ENCODE measurements at places on chromosomes 2 and 18.
A peak's percentile ranks its signal among the peaks of the same experiment; 100 is the strongest.

- H3K36me3 ChIP-seq = no peaks in the 10 kb centered on the region
- no peak for DNase-seq
- H3K27me3 ChIP-seq = no peaks in the 10 kb centered on the region
- no peak overlapping the region for H3K27ac ChIP-seq
- no peaks in the 10 kb centered on the region for H3K4me1 ChIP-seq
- no peak overlapping the region for H3K4me3 ChIP-seq
Measured at GRCh38 chr2:62881162-62881795, 169.4 kb upstream of the OTX1 start.

DNA sequence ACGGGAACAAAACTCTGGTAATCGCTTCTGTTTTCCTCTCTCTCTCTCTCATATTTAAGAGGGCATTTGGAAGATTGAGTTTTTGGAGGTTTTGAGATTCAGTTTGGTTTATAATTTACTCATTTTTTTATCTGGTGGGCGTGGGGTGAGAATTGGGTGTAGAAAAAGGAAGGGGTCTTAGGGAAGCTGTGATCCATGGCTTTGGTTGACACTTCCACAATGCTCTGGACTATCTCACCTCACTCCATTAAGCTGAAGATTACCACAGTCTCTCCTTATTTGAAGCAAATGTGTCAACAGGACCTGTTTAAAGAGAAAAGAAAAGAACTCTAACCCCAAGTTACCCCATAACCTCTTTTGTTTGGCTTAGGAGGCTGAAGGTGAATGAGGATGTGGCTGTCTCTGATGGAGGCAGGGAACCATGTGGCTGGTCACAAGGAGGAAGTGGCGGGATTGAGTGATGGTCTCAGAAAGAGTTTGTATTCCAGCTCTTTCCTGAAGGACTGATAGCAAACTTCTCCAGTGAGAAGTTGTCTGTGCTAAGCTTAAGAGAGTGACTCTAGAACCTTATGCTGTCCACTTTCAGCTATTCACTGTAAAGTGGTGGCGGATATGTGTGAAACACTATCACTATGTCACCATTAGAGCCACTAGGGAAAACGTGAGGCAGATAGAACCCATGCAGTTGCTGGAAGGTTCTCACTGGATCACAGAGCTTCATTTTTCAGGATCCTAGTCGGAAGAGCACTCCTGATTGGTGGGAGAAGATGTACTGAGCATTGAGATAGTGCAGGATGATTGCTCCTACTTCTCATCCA lies 934 bp downstream of the ZNF804A start:
- H3K27ac ChIP-seq = no peak overlapping the region
- H3K4me3 ChIP-seq = peak overlapping the region; percentile 58
- H3K36me3 ChIP-seq = no peaks in the 10 kb centered on the region
- peaks cover 15% of the 10 kb centered on the region for H3K27me3 ChIP-seq

DNA sequence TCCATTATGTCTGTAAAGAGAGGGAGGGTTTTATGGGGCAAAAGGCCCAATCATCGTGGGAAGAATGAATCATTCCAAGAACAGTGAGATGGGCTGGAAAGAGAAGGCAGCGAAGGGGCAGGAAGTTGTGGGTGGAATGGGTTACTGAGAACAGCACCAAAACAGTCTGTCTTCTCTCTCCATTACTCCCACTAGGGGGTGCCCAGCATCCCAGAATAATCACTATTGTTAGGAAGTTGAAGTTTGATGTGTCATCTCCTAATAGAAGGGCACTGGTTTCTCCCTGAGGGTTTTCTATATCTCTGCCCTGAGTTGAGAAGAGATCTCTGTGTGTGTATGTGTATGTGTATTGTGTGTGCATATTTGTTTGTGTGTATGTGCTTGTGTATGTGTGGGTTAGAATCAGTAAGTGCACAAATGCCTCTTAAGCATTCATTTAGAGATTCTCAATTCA lies 76.6 kb upstream of the MAP4K3 start:
- no peaks in the 10 kb centered on the region for H3K4me1 ChIP-seq
- no peak overlapping the region for H3K27ac ChIP-seq
- H3K36me3 ChIP-seq = no peaks in the 10 kb centered on the region
- H3K27me3 ChIP-seq = no peaks in the 10 kb centered on the region
- no peak for DNase-seq
- H3K4me3 ChIP-seq = no peak overlapping the region

DNA sequence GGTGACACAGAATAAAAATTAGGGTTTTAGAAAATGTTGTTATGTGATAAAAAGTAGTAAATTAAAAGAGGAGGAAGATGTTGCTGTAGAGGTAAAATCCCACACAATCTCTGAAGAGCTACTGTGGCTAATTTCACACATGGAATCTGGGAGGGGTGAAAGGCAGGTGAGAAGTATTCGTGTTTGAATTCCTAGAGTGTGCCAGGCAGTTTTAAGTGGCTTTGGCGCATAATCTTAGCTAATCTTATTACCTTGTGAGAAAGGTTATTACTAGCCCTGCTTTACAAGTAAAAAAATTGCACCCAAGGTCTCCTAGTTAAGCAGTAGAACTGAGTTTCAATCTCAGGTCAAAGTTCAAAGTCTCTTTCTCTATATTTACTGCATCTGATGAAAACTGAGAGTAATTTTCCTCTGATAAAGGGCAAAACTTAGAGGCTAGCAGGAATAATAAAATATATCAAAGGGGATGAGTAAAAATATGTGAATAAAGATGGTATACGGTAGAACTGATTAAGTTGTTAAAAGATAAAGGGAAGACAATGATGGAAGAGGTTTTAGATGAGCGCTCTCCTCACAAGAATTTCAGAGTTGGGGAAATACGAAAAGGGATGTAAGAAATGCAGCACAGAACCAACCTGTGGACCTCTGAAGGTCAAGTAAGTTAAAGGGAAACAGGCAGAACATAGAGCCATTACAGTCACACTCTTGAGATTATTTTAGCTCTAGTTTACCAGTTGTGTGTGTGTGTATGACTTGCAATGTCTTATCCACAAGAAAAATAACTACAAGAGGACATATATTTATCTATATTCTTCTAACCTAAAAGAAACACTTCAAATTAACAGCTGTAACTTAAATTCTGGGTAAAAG lies 34.8 kb downstream of the GAREM1 start:
- H3K4me3 ChIP-seq = no peak overlapping the region
- no peak overlapping the region for H3K27ac ChIP-seq
- H3K4me1 ChIP-seq = no peaks in the 10 kb centered on the region
- H3K27me3 ChIP-seq = no peaks in the 10 kb centered on the region
- DNase-seq = no peak

- DNase-seq = no peak
- H3K36me3 ChIP-seq = no peaks in the 10 kb centered on the region
- no peaks in the 10 kb centered on the region for H3K4me1 ChIP-seq
- no peaks in the 10 kb centered on the region for H3K27me3 ChIP-seq
Measured at GRCh38 chr2:127094509-127095366, 12.2 kb downstream of the BIN1 start.

GRCh38 chr2:189375842-189376241 lies 65.4 kb upstream of the WDR75 start:
- H3K27me3 ChIP-seq = no peaks in the 10 kb centered on the region
- H3K4me1 ChIP-seq = no peaks in the 10 kb centered on the region
- H3K4me3 ChIP-seq = no peak overlapping the region
- H3K27ac ChIP-seq = no peak overlapping the region
- no peak for DNase-seq
- H3K36me3 ChIP-seq = no peaks in the 10 kb centered on the region

DNA sequence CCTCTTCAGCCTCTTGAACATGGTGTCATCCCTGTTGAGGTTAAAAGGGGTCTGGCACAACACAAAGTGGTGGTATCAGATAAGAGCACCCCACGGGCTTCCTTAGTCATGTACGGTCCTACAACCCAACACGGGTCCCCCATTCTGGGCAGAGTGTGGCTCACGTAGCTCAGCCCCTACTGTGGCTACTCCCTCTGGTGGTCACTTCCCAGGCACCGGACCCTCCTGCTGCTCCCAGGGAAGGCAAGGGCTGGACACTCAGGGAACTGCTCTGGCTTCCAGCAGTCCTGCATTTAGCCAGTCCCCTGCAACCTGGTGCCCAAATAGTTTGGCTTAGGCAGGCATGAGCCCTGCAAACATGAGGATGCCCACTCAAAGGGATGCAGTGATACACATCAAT lies 58.6 kb downstream of the GALNT14 start:
- H3K27ac ChIP-seq = no peak overlapping the region
- H3K4me3 ChIP-seq = no peak overlapping the region
- no peak for DNase-seq
- H3K4me1 ChIP-seq = no peaks in the 10 kb centered on the region

All from breast epithelium (tissue), 4 donors.